ENCODE measurements at places on chromosomes 5 and 9.

GRCh38 chr5:95935553-95936100, 26.0 kb downstream of the ELL2 start:
- no peak for DNase-seq

GRCh38 chr5:133792024-133792423, 176.4 kb downstream of the C5orf15 start:
- DNase-seq: no peak

- no peak for DNase-seq
Observed at GRCh38 chr9:77514886-77515711, 133.0 kb downstream of the GNA14 start.

- no peak for DNase-seq
Observed at GRCh38 chr9:97518166-97518908, 16.9 kb downstream of the TMOD1 start.

Data from stimulated activated CD8-positive, alpha-beta memory T cell treated with anti-CD3 and anti-CD28 coated beads, Interleukin-4, amount 100 ng/mL, for 1 hour (primary cell).